Stimulated activated CD4-positive, alpha-beta T cell treated with anti-CD3 and anti-CD28 coated beads, Interleukin-12 subunit alpha, Interleukin-12 subunit beta, amount 100 ng/mL, for 24 hours (primary cell): ENCODE measurements at places on chromosomes 3 and 15.

- DNase-seq = no peak
Observed at GRCh38 chr3:36486009-36486795, 105.9 kb downstream of the STAC start.

GRCh38 chr3:185709251-185709955, 115.4 kb downstream of the IGF2BP2 start:
- DNase-seq = no peak

DNA sequence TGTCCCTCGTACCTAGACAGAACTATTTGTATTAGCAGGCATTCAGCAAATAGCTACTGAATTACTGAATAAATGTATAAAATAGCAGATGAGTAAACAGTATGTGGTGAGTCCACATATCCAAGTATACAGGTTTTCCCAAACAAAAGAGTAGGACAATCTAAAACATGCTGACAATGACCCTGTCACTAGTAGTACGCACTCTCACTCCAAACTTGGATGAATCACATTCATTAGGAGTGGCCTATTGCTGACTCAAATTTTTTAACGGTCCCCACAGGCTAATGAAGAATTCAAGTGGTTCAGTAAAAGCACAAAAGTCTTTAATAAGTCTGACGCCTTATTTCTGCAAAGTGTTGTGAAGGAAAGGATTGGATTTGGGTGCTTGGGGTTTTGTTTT, 449.3 kb upstream of the THBS1 start:
- DNase-seq = no peak

DNA sequence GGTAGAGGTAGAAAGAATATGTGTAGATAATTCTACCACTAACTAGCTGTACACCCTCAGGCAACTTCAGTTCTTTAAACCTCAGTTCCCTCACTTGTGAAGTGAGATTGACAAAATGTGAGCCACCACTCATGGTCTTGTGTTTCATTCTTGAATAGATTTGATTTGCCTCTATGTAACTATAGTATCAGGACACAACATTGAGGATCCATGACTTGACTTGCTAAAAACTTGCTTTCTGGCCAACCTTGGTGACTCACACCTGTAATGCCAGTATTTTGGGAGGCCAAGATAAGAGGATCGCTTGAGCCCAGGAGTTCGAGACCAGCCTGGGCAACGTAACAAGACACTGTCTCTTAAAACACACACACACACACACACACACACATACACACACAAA, 115.8 kb upstream of the FLNB start:
- DNase-seq = no peak

- DNase-seq = no peak
Observed at GRCh38 chr3:168414149-168414548, 318.4 kb upstream of the GOLIM4 start.

- DNase-seq = no peak
Observed at GRCh38 chr3:11898611-11899325, 52.1 kb upstream of the TAMM41 start.

GRCh38 chr3:62888180-62888579, 13.0 kb upstream of the CADPS start:
- no peak for DNase-seq

DNA sequence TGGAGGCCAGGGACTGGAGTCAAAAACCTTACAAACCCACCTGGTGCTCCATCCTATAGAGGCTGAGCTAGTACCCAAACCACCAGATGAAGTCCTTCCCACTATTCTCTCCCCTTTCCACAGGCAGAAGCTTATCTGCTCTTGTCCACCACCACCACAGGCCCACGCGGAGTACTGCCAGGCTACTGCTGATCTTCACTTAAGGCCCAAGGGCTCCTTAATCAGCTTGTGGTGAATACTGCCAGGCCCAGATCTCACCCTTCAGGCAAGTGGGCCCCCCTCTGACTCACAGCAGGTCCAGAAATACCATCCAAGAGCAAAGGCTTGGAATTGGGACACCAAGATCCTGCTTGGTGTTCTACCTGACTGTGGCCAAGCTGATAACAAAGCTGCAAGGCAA, 598.1 kb upstream of the CBLB start:
- no peak for DNase-seq

- DNase-seq = no peak
Observed at GRCh38 chr15:25527118-25527517, 88.3 kb upstream of the UBE3A start.

GRCh38 chr15:90062973-90063769, 39.1 kb downstream of the IDH2 start:
- no peak for DNase-seq

DNA sequence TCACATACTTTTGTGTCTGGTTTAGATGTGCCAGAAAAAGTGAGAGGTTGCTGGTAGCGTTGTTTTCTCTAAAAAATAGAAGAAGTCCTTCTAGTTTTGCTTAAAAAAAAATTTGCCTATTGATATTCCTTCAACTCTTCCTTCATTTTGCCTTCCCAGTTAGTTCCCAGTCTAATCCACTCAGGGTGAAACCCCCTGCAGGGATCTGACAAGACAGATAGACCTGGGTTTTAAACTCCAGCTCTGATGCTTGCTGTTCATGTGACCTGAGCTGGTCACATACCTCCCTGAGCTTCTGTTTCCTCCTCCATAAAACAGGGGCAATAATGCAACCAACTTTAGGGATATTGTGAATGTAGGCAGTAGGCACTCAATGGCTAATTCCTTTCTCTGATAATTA, 18.6 kb upstream of the KCTD6 start:
- DNase-seq = no peak

- no peak for DNase-seq
Observed at GRCh38 chr15:67144609-67145311, 79.4 kb downstream of the SMAD3 start.

DNA sequence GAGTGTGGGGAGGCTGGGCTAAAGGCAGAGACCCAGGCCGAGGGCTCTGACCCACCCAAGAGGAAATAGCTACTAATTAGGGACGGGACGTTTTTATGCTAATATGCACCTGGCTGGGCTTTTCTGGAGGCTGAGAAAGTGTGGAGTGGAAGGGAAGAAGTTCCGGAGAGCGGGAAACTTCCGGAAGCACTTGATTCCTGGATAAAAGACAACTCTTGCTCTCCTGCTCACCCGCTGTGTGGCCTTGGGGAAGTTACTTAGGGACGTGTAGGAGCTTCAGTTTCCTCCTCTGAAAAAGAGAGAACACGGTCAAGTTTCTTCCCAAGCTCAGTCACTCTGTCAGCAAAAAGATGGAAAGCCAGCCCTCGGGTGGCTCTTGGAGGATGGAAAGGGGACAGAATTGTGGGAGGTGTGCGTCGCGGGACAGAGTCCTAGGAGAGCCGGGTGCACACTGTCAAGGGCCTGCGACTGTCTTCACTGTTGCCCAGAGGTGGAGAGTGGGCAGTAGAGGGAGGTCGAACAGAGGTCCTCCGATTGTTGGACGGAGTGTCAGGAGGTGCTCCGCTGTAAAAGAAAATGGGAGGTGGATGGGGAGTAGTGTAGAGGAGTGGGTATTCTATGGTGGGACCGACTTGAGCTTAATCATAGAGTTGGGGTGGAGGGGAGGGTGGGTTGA, 43.2 kb downstream of the EPHB3 start:
- no peak for DNase-seq

DNA sequence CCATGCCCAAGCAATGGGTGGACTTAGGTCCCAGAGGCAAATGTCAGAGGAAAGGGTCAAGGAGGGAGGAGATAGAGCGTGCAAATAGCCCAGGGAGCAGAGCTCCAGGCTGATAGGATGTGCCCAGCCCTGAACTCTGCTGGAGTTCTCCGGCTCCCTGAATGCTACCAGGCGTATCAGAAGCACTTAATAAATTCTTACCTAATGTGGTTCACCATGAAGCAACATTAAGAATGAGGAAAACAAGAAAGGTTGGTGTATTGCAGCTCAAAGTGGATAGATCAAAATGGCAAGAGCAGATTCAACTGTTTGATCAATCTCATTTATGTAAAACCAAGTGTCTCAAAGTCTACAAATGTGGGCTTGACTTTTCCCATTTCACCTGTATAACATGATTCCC, 38.3 kb downstream of the PXYLP1 start:
- DNase-seq = no peak

- no peak for DNase-seq
Observed at GRCh38 chr3:69871251-69871650, 128.3 kb upstream of the SAMMSON start.

GRCh38 chr3:63585927-63586326, 66.5 kb upstream of the SNTN start:
- DNase-seq = no peak

DNA sequence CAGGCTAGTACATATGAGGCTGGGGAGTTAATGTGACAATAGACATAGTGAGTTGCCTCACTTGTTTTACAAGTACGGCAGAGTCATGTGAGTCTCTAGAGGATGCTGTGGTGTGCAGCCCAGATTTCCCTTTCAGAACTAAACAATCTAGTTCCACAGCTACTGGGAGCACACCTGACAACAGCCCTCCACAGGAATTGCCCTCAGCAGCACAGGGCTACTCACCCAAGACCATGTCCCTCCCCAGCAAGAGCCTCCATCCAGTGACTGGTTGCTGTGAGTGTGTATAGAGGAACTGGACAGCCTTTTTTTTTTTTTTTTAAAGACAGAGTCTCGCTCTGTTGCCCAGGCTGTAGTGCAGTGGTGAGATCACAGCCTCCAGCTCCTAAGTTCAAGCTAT, 40.2 kb upstream of the UBE2E2 start:
- DNase-seq = no peak

GRCh38 chr3:124035463-124036121, 43.7 kb upstream of the ROPN1 start:
- DNase-seq = no peak

DNA sequence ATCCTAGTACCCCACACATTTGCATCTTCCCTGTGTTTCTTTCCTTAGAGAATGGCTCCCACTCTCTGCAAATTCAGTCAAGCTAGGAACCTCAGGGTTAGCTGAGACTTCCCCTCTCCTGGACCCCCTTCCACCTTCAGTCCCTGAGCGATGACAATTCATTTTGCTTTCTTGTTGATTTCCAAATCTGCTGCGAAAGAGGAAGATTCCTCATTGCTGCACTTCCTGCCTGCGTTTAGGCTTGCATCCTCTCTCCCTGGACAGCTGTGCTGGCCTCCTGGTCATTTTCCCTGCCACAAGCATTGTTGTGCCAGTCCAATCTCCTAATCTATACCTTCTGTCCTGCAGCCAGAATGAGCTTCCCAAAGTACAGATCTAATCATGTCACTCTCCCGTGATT, 12.3 kb upstream of the DGKG start:
- DNase-seq = no peak

DNA sequence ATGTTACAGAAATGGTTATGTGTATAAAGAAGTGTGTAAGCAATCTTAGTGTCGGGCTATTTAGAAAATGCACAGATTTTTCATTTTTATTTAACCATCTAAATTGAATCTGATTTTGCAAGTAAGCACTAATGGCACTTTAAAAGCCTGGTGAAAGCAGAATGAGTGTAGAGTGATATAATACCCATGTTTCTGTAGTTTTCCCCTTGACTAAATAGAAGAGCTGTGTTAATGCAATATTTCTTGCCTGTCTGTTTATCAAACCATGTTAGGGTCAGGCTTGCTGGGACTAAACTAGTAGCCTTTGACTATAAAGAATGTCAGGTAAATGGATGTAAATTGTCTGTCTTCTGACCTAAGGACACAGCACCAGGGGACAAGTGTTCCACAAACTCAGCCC, 714.0 kb downstream of the CADM2 start:
- no peak for DNase-seq

GRCh38 chr3:152826476-152826875, 8.5 kb upstream of the P2RY1 start:
- no peak for DNase-seq

DNA sequence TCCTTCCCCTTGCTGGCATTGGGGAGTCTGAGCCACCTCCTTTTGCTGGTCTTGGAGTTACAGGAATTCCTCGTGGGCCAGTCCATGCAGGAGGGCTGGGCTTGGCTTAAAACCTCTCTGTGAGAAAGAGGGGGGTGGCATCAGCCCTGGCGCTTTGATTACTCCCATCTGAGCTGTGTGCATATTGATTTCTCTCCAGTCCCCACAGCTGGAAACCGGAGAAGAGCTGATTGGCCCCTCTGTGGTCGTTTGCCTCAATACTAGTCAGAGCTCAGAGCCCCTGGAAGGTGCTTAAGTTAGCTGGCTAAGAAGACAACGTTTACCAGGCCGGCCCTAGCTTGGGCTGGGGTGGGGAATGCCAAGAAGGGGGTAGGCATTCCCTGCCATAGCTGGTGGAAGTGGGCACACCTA, 4.0 kb upstream of the RASGRF1 start:
- no peak for DNase-seq

DNA sequence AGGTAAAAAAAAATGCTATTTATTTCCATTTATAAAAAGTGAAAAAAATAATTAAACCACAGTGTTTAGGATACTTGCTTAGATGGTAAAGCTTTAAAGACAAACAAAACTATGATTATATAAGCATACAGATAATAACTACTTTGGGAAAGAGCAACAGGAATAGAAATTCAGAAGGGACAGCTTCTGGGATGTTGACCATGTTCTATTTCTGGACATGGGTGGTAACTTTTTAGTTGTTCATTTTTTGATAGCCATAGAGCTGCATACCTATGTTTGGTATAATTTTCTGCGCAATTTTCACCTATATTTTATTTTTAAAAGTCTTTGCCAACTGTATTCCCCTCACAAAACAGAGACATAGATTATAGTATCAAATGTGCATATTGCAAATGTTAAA, 572.0 kb upstream of the NR2F2 start:
- no peak for DNase-seq

DNA sequence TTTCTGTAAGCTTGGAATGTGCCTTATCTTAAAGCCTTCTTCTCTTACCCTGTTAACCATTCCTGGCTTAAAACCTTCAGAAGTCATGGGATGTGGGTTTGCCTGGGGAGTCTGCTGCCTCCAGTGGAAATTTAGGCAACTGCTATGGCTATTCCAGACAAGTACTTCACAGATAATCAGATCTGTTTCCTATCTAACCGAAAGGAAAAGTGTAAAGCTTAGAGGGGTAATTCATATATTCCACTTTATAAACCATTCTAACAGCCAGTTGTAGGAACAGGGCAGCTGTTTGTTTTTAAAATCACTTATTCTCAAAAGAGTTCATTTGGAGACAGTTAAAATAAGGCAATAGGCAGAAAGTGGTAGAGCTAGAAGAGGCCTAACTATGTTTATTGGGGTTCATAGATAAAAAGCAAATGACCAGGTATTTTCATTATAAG, 219.9 kb downstream of the TCF12 start:
- no peak for DNase-seq

- no peak for DNase-seq
Observed at GRCh38 chr15:53811530-53811929, 52.1 kb upstream of the WDR72 start.

- no peak for DNase-seq
Observed at GRCh38 chr3:16724487-16724886, 119.3 kb upstream of the DAZL start.
